ENCODE measurements at places on chromosomes 13 and 19.

DNA sequence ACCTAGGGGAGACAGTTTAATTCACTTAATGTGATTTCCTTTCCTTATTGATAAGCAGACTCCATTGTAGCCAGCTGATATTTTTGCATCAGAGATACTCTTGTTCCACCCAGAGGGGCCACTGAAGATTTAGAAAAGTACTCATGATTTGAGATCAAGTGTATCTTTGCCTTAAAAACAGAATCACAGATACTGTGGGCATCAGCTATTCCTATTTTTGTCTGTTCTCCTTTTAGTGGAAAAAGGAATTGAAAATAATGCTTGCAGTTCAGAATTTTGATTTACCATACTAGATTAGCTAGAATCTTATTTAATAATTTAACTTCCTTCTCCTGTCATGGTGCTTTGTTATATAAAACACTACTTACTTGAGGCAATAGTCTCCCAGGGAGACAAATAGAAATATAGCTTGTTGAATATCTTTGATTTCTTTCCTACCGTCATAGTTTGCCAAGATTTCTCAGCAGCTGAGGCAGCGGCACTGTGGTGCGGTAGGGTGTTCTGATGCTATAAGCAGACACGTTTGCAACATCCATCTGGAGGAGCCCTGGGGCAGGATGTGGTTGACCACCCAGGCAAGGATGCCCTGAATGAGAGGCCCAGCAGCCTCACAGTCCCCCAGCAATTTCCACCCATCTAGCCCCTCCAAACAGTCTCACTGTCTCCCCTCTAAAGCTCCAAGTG, 47.0 kb upstream of the RAP2A start:
- no peak for DNase-seq

DNA sequence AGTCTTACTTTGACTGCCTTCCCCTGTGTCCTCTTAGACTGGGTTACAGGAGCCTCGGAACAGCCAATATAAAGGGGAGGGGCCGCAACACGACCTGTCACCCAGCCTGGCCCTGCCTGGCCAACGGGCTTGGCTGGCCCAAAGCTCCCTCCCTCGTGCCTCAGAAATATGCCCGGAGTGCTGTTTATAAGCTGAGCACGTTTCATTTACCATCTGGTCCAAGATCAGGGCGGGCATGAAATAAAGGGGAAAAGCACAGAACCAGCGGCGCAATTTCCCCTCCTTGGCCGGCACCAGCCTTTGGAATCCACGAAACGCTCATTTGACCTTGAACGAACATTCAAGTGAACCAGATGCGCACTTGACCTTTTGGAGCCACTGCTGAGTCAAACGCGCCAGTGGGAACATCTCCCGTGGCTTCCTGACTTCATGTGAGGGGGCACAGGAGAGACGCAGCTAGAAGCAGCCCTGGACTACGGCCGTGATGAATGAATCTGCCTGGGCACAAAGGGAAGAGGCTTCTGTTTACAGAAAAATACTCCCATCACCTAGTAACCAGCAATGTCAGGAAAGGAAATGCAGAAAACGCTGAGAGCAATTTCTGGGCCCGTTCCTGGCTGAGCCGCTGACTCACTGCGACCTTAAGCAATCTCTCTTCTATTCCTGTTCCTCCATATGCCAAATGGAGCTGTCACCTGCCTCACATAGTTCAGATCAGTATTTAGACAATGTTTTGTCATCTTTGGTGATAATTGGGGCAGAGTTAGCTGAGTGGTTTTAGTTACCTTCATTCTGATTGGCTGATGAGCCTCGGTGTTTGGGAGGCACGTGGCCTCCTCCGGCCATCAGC, 53.3 kb downstream of the RFX2 start:
- DNase-seq, result peak; percentile 67

DNA sequence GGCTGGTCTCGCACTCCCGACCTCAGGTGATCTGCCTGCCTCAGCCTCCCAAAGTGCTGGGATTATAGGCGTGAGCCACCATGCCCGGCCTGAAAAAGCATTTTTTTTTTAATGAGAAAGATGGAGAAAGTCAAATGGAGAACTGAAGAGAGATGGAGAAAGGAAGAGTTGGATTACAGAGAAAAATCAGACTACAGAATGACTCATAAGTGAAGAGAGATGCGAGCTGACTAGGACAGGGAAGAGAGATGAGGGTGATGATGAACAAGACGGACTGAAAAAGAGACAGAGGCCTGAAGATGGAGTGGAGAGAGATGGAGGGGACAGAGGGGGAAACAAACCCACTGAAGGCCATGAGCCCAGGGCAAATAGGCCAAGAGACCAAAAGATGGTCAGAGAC, 1.5 kb downstream of the DHX34 start:
- DNase-seq, result no peak

- DNase-seq, result no peak
Measured at GRCh38 chr13:74129500-74130191, 4.6 kb downstream of the KLF12 start.

DNA sequence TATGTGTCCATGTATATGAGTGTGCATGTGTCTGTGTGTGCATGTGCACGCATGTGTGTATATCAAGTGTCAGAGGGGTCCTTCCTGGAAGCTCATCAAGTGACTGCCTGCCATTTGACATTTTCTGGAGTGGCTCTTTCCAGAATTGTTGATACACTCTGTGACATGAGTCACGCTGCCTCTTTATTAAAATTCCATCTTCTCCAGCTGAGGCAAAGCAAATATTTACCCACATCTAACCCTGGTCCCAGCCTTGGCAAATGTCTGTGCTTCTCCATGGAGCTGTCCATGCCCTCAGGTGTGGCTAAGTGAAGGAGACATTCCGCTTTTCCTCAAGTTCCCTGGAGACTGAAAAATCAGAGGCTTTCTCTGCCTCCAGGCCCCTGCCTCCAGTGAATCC, 88.2 kb upstream of the MBNL2 start:
- no peak for DNase-seq

DNA sequence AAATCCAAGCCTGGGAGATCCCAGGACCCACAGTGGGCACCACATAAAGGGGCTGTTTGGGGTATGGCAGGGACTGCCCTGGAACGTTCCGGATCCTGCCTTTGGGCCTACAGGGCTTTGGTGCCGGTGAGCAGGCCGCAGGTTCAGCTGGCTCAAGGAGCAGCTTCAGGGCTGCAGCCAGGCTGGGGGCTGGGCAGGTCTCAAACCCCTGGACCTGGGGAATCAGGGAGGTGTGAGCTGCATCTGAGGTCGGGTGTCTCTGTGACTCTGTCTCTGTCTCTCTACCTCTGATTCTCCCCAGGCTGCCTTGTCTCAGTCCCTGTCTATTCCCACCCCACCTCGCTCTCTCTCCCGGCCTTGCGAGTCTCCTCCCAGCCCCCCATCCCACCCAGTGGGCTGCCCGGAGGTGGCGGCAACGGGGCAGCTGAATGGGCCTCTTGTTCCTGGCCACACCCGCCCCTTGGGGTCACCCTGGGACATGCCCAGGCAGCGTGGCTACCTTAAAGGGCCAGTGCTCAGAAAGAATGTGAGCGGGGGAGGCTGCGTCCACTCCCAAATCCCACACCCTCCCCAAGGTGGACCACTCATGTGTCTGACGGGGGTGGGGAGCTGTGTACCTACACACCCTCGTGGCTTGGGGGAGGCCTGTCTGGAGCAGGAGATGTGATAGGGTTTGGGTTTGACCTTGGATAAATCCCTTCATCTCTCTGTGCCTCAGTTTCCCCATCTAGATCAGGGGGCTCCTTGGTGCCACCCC, 31.1 kb downstream of the NFIC start:
- DNase-seq, result no peak

- no peak for DNase-seq
Measured at GRCh38 chr13:47067306-47067705, 170.5 kb upstream of the HTR2A start.

DNA sequence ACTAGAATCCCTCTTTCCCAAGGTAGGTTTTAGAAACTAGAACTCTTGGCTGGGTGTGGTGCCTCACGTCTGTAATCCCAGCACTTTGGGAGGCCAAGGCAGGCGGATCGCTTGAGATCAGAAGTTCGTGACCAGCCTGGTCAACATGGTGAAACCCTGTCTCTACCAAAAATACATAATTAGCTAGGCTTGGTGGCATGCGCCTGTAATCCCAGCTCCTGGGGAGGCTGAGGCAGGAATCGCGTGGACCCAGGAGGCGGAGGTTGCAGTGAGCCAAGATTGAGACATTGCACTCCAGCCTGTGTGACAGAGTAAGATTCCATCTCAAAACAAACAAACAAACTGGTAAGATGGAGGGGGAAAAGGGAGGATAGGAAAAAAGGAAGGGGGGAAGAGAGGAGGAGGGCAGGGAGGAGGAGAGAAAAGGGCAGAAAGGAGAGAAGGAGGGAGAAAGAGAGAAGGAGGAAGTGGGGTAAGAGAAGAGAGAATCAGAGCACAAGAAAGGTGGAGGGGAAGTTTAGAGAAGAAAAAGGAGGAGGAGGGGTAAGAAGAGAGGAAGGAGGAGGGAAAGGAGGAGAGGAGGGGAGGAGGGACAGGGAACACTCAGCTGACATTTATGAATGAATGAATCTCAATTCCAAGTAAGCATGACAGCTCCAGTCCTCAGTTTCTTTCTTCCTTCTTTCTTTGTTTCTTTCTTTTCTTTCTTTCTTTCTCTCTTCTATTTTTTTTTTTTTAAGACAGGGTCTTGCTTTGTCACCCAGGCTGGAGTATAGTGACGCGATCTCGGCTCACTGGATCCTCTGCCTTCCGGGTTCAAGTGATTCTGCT, 2.6 kb upstream of the SLC27A1 start:
- no peak for DNase-seq

DNA sequence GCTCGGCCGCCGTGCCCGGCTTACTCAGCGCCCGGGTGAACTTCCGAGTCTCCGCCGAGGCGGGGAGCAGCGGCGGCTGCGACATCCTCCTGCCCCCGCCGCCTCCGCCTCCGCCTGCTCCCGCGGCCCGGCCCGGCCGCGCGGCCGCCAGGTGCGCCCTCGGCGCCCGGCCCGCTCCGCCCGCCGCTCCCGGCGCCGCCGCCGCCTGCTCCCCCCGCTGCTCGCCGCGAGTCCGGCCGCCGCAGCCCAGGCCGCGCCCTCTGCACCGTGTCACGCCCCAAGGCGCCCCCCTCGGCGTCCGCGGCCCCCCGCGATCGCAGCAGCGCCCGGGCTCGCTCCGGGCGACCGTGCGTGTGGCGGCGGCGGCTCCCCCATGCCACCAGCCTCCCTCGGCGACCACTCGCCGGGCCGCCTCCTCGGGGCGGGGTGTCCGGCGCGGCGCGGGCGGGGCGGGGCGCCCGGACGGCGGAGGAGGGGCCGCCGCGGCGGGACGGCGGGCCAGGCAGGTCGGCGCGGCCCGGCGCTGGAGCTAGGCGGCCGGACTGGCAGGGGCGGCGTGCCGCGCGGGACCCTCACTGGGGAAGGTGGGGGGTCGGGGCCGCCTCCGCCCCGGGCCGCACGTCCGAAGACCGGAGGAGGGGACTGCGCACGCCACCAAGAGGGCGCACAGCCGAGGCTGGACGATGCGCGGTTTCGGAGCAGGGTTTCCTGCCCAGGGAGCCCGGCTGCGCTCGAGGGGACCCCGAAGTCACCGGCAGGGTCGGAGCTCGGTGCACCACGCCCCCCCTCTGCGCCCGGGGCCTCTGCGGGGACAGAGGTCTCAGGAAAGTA, 108.6 kb upstream of the DOCK9 start:
- peak; percentile 23 for DNase-seq

DNA sequence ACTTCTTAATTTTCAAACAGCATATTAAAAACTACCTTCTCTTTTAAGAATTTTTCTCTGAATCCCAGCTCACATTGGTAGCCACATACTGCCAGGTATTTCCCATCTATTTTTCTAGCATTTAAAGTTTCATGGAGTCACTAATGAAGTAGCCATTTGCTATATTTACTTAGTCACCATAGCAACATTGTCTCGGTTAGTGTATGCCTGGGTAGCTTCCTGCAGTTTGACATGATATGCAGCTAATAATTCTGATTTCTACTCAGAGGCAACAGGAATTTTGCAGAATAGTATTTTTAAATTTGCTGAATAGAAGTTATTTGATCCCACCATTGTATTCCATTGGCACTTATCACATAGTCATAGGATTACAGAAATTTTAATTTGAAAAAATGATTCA, 30.9 kb upstream of the KCTD4 start:
- DNase-seq, result no peak
